Stimulated activated CD8-positive, alpha-beta memory T cell treated with anti-CD3 and anti-CD28 coated beads, Interleukin-4, amount 100 ng/mL, for 1 hour (primary cell): ENCODE measurements at places on chromosomes 3 and 15.

DNA sequence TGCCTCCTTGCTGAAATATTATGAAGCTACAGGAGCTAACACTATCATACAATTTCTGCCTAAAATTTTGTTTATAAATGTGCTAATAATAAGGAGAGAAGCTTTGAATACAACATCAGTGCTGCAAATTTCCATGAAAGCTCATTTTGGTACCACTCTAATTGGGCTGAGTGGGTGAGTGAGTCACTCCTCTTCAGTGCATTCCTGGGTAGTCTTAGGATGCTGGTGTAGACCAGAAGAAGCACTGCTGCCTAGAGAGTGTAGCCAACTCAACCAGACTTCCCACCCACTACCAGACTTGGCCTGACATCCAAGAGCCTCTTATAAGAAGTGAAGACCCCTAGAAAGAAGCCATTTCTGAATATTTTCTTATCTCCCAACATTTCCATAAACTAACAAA lies 32.5 kb upstream of the CCDC54 start:
- DNase-seq = no peak

- DNase-seq = no peak
These were observed 99.5 kb upstream of the FOXB1 start for GRCh38 chr15:59904450-59905135.

GRCh38 chr3:100157685-100158084 lies 43.4 kb upstream of the FILIP1L start:
- no peak for DNase-seq

DNA sequence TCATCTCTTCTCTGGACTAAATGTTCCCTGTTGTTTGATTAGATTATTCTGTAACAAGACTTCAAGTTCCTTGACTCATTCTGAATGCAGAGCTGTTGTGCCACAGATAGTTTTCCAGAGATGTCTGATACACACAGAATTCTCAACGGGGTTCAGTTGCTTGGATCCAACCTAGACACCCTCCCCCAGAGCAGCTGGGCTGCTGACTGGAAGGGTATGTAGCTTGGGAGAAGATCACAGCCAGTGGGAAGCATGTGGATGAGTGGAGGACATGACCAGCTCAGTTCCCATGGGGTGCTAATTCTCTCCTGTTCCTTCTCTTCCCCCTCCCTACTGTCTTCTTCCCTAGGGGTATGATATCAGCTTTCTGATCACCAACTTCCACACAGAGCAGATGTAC lies 6.6 kb upstream of the TTLL3 start:
- no peak for DNase-seq

DNA sequence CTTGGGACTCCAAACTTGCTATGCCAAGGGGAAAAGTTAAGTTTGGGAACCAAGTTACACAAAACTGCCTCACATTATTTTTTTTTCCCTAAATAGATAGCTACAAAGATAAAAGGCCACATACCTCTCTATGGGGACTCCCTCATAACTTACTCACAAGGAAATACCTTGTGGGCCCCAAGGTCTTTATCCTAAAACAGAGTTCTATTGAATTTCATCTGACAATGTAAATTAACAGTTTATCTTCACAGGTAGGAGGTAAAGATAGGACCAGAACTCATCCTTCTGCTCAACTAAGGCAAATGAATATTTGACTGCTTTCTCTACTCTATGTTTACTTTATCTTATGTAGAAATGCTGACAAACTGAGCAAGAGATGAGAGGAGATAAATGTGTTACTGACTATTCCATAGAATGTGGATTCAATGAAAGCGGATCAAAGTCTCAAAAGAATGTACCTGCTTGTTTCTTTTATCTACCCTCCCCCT lies 1278.0 kb downstream of the OTOL1 start:
- DNase-seq = no peak

DNA sequence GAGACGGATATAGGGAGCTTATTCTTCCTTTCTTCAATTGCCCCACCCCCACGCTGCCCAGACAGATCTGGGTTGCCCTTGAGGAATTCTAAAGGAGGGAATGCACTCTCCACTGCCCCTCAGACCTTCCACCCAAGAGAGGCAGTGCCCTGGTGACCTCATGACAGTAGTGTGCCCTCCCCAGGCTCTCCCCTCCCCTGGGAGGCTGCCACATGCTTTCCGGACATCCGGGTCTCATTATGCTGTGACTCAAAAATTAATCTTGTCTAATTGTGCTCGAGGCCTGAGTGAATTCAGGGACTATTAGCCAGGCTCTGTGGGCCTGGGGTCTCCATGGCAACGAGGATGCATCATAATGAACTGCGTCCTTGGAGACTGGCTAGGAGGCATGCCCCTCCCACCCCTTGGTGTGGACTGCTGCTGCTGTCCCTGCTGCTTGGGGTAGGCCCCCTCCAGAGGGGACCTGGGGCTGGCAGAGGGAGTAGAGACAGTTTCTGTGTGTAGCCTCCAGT lies 20.8 kb downstream of the CORO2B start:
- no peak for DNase-seq

DNA sequence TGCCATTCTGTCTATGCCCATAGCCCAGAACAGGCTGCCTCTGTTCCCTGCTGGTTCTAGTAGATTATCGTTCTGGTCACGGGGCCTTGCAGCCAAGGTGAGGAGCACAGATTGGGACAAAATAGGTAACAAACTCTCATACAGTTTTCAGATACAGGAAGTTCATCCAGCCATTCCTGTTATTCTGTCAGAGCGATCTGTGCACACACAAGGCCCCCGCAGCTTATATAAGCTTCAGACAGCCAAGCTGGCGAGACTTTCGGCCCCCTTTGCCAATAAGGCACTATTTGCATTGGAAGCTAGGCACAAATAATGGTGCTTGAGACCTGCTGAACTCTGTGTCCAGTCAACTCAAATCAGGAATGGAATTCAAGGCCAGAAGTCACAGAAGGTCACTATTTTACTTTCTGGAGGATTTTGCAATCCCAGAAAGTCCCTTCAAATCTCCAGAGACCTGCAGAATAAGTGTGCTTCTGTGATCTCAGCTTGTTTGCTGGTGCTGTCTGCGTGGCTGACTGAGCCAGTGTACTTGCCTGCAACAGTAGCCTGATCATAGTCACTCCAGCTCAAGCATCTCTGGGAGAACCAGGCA lies 69.4 kb downstream of the BFSP2 start:
- DNase-seq = no peak

DNA sequence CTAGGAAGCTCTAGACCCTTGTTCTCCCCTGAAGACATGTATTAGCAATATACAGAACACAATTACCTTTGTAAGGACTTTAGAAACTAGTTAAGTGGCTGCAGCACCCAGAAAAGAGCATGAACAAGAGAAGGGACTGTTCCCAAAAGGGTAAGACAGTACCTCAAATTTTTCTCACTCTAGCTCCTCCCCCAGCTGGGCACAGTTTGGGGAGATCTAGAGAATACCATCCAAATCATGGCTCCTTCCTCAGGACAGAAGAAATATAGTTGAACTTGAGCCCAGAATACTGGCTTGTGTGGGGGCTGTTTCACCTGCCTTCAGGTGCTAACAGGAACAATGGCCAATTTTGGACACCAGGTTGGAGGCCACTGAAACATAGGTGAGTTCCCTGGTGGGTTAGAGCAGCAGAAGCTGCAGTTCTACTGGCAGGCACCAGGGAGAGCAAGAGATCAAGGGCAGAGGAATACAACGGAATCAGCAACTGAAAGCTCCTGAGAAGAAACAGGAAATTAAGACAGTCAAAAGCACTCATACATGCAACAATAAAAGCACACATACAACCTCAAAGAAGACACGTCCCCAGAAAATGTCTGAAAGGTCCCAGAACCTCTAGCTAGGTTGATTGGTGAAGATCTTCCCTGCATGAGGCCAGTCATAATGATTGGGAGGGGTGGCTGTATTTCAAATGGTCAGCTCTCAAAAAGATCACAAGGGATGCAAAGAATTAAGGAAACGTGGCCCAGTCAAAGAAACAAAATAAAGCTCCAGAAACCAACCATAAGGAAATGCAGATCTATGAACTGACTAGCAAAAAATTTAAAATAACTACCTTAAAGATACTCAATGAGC lies 104.9 kb upstream of the ASB14 start:
- DNase-seq = peak; percentile 24

GRCh38 chr15:60480149-60480548 lies 1.2 kb upstream of the ICE2 start:
- DNase-seq = no peak
